ENCODE measurements at places on chromosomes 2 and 18.

GRCh38 chr18:47100212-47100831 is 50.0 kb downstream of the HDHD2 start:
- no peak for DNase-seq

- DNase-seq, result no peak
These were observed at the start of gene CCDC141 for GRCh38 chr2:179049546-179050311. Gene CCDC141 (minus strand): TSS chr2:179050137. CDS start chr2:179049941, 196 bp downstream.

DNA sequence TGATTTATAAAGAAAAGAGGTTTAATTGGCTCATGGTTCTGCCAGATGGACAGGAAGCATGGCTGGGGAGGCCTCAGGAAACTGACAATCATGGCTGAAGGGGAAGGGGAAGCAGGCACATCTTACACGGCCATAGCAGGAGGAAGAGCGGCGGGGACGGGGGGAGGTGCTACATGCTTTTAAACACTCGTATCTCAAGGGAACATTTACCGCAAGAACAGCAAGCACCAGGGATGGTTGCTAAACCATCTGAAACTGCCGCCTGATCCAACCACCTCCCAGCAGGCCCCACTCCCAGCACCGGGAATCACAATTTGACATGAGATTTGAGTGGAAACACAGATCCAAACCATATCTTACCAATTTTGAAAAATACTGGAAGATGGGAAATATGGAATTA is 362.8 kb downstream of the FBXO15 start:
- no peak for DNase-seq

GRCh38 chr18:10659000-10659399 is 133.2 kb downstream of the NAPG start:
- DNase-seq, result no peak

DNA sequence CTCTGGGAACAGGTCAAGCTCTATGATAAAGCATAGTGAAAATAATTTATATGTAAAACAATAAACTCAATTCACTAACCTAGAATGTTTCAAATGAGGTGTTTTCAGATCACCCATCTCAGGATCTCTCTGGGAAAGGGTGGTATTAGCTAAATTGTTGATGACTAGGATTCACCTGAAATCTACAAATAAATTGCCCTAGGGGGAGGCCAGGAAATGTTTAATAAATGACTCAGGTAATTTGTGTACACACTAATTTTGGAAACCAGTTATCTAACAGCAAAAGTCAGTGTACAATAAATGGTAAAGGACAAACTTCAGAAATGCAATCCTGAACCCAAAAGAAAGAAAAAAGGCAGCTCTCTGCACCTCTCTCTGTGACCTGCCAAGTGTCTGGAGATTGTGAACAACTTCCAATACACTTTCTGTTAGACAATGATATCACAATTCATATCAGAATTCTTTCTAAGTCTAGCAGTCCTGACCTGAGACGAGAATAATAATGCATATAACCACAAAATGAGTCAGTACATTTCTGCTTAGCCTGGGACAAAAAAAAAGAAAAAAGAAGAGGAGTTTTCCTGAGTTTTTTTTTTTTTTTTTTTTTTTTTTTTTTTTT is 760.0 kb downstream of the EPHA4 start:
- DNase-seq, result no peak
